Lower leg skin (tissue), 4 donors: ENCODE measurements at places on chromosomes 5 and 9.

GRCh38 chr9:13070612-13071595 lies 208.6 kb downstream of the MPDZ start:
- no peak for DNase-seq

GRCh38 chr9:95727947-95728520 lies 147.5 kb upstream of the ERCC6L2 start:
- DNase-seq, result no peak

GRCh38 chr5:135064235-135064570 lies 30.2 kb upstream of the PITX1 start:
- no peak for DNase-seq

- no peak for DNase-seq
Observed at GRCh38 chr5:3428334-3428733, 167.3 kb upstream of the IRX1 start.

DNA sequence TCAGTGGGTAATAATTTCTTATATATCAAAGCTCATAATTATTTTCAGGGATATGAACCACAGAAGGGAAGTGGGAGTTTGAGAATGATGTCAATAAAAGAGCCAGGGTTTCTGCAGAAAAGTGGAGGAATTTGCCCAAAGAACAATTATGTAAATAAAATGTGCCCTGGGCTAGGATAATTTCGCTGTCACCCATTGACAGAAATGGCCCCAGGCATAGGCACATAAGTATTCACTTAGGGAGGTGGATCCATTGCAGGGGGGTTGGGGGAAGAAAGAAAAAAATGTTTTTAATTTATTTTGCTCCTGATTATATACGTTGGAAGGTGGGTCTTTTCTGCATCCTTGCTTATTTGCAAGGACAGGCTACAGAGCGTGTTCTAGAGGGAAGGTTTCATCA lies 135.1 kb upstream of the IRX2 start:
- no peak for DNase-seq

- no peak for DNase-seq
Observed at GRCh38 chr9:133882849-133883755, 109.0 kb downstream of the VAV2 start.

GRCh38 chr5:131532031-131532640 lies 102.9 kb downstream of the RAPGEF6 start:
- DNase-seq, result no peak

DNA sequence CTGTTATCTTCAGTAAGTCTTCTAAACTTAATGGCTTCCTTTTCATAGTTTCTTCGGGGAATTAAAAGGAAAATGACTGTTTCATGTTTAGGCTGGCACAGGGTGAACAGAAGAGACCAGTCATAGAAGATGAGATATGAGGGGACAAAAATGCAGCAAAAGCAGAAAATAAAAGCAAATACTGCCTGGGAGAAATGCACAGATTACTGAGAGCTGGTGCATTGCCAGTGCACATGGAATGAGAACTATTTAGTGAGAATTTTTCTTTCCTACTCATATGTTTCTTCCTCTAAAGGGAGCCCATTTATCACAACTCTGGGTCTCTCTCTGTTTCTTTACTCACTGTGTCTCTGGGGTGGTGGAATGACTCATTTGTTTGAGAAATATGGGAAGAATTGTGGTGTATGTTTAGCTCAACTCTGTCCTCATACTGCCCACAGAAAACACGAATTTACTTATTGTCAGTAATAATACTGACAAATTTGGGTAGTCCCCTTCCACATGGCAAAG lies 25.9 kb upstream of the ANKRD55 start:
- DNase-seq, result no peak

- no peak for DNase-seq
Observed at GRCh38 chr5:56876327-56876726, 33.1 kb upstream of the SETD9 start.

GRCh38 chr9:133943036-133943780 lies 48.9 kb downstream of the VAV2 start:
- no peak for DNase-seq

GRCh38 chr5:179852993-179853547 lies 5.5 kb downstream of the MRNIP start:
- no peak for DNase-seq

GRCh38 chr5:169788168-169788567 lies 151.1 kb downstream of the DOCK2 start:
- DNase-seq, result no peak

GRCh38 chr5:108481355-108481931 lies 99.5 kb upstream of the FBXL17 start:
- DNase-seq, result no peak

DNA sequence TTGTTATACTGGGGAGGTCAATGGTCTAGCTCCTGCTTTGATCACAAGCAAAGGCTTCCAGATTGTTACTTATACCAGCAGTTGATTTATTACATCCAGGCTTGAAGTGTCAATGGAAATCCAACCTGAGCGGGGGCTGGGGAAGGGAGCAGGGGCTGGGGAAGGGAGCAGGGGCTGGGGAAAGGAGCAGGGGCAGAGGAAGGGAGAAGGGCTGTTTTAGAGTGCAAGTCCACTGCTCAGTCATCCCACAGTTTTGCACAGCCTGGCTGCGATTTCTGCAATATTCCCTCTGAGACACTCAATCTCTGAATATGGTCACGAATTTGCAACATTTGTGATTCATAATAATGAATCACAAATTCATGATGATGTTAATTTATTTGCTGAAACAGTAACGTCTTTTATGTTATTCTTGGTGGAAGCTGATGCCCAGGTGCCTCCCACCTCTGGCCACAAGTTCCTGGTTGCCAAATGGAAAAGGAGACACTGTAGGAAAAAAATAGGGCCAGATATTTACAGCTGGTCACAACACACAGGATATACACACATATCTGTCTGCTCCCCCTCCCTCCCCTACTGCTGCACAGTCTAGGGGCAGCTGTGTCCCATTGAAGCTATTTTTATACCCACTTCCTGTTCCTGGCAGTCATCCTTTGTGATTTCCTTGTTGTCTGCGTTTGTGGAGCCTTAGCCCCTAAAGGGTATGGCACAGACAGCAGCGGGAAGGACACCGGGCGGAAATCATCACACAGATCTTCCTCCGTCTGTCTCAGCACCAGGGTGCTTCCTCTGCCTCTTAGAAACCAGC lies 325.1 kb downstream of the GADD45G start:
- DNase-seq, result peak; percentile 76

- DNase-seq, result no peak
Observed at GRCh38 chr5:109678447-109678846, 11.3 kb upstream of the MAN2A1 start.

GRCh38 chr9:70079417-70080037 lies 35.9 kb downstream of the MAMDC2 start:
- DNase-seq, result no peak

DNA sequence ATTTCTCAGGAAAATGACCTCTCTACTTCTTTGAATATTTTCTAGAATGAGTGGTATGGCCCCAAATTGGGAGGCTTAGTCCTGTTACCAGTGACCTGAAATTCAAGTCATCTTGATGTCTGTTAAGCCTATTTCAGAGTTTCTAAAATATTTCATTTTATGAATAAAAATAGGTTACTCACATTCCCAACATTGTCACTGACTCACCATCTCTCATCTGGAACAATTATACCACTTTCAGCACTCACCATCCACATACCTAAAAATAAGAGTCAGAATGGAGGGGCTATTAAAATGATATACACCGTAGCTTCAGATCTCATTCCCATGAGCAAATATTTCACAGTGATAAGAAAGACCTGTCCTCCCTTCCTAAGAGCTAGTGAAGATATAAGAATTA lies 71.8 kb downstream of the KIAA1958 start:
- no peak for DNase-seq

DNA sequence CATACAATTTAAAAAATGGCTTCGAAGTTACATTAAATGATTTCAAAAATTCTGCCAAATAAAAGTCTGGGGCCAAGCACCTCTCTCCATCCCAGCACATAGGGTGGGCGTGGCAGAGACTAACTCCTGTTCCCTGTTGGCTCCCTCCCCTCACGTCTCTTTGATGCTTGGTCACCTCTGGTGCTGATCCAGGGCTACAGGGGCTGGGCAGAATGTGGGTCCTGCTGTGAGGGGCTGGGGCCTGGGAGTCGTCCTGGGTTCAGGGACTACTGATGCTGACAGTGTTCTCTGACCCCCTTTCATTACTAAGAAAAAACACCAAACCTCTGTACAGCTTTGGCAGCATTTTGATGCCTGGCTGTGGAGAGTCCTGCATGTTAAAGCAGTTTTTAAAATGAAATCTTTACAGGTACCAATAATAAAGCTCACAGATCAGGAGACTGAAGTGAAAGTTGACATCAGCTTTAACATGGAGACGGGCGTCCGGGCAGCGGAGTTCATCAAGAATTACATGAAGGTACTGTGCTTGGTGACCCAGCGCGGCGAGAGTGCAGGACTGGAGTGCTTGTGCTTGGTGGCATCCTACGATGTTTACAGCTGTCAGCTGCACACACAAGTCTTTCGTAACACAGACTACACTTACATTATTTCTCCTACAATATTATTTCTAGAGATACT lies 29.0 kb downstream of the TENT4A start:
- no peak for DNase-seq

DNA sequence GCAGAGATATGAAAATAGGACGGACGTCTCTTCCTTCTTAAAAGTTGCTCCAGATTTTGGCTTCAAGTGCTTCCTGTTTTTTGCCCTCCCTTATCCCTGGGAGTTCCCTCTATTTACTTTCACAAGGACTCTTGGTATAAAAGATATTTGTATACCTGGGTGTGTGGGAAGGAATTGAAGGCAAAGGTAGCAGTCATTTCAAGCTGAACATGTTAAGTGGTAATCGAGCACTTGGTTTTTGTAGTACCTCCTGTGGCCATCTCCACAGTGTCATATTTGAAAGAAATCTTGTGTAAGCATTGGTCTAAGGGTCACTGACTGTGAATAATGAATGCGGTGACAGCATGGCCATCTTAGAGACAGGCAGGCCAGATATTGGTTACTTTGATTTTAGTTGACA lies 593.6 kb downstream of the MTRR start:
- DNase-seq, result no peak

GRCh38 chr5:2038321-2039179 lies 155.8 kb upstream of the IRX4 start:
- peak; percentile 93 for DNase-seq

- no peak for DNase-seq
Observed at GRCh38 chr5:51465165-51465564, 81.9 kb downstream of the ISL1 start.
